SHP77 (cell line): ENCODE measurements at places on chromosomes 2 and 18.

DNA sequence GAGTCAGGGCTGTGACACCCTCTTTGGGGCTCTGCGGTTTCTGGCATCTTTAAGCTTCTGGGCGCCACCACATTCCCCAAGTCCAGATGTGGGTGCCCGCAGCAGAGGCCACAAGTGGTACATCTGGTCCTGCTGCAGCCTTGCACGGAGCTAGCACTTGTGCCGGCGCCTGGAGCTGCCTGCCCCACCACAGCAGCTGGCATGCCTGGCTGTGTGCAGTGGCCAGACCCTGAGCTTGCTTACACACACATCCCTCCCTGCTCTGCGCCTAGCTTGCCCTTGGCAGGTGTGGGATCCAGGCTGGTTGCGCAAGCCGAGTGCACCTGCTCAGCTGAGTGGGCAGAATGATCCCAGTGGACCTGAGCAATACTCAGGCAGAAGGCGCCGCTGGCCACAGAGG, 27.3 kb downstream of the SLC4A10 start:
- DNase-seq: peak; percentile 81

- DNase-seq: no peak
These were observed 3.5 kb upstream of the PARD6G start for GRCh38 chr18:80250740-80251364.

DNA sequence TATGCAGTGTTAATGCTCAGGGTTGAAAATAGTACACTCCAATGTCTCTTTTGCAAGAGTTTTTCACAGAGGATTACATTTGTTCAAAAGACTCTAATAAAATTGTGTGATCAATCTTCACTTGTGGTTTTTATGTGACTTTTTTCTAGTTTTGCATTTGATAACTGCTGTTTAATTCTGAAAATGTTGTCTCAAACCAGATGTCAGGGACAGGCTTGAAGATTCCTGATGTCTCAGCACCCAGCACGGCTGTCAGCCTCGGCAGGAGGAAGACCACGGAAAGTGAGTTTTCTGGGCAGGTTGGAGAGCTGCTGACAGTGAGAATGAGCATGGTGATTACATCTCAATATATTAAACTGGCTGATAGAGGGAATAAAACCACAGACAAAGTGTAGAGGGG, 9.1 kb downstream of the SOX11 start:
- DNase-seq: no peak

- no peak for DNase-seq
These were observed 43.0 kb downstream of the CCDC148 start for GRCh38 chr2:158413581-158413980.

- DNase-seq: no peak
These were observed 30.0 kb upstream of the IL18RAP start for GRCh38 chr2:102392942-102393341.

GRCh38 chr2:95392730-95393455, 9.6 kb upstream of the FAHD2A start:
- no peak for DNase-seq

- no peak for DNase-seq
These were observed 15.1 kb upstream of the PKDCC start for GRCh38 chr2:42032745-42033144.

DNA sequence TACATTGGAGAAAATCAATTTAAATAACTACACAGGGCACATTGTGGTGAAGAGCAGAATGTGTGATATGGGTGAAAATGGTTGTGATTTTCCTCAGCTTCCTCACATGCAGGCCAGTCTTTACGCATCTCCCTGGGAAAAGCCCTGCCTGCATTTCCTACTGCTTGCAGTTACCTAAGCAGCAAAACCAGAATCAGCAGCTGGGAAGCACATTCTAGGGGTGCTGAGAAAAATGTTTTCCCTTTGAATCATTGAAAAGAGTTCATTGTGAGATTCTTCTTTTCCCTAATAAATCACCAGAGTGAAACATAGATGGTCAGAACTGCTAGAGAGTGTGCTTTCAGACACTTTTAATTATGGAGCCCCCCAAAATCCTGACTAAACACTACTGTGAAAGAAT, 656.0 kb downstream of the TDRD15 start:
- no peak for DNase-seq

GRCh38 chr2:14235667-14236066, 396.9 kb upstream of the LRATD1 start:
- no peak for DNase-seq

DNA sequence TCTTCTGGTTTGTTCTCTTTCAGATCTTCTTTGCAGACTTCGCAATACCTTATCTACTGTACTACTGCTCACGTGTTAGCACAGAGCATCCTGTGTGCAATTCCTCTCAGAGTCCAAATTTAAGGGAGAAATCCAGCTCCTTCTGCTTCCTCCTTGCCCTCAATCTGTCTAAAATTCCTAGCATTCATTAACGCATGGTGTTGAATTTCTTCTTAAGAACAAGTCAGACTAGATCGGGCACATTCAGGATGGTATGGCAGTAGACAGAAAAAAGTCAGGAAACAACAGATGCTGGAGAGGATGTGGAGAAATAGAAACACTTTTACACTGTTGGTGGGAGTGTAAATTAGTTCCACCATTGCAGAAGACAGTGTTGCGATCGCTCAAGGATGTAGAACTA, 206.1 kb upstream of the CDH7 start:
- no peak for DNase-seq

GRCh38 chr2:105249181-105249580, 7.6 kb downstream of the GPR45 start:
- no peak for DNase-seq

- DNase-seq: peak; percentile 75
These were observed 5.1 kb upstream of the STEAP3 start for GRCh38 chr2:119218478-119219064.

DNA sequence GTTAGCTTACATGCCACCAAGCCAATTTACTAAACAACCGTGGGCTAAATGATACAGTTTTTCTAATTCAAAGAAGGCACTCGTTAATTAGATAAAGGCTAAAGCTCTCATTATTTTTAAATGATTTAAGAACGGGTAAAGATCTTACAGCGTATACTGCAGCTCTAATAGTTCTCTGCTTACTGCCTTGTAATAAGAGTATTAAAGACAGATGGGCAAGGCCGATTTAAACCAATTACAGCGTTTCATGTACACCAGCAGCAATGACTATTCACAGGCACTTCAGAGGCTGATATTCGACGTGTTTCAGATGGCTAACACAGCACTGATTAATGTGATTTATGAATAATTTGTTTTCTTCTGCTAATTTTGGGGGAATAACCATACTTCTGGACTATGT, 259.3 kb downstream of the ZNF407 start:
- no peak for DNase-seq

GRCh38 chr2:226771067-226771466, 28.6 kb downstream of the IRS1 start:
- no peak for DNase-seq

GRCh38 chr2:11872948-11873269, 126.5 kb downstream of the LPIN1 start:
- DNase-seq: peak; percentile 44

- DNase-seq: no peak
These were observed 4.1 kb downstream of the GALNT1 start for GRCh38 chr18:35585608-35586007.

DNA sequence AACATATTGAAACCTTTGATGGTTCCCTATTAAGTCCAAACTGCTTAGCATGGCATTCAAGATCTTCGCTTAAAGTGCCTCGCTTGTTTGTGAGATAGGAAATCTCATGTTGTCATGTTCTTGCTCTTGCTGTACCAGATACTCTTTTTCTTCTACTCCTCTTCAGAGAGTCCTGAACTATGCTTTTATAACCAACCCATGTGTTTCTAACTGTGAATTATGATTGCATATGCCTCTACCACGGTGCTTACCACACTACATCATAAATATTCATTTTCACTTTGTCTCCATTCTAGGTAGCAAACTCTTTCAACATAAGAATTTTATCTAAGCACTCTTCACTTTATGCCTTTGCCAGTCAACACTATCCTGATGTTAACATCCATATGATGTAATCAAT, 23.6 kb downstream of the STAT4 start:
- DNase-seq: no peak

- DNase-seq: no peak
These were observed 245.0 kb upstream of the RND3 start for GRCh38 chr2:150732491-150732890.

DNA sequence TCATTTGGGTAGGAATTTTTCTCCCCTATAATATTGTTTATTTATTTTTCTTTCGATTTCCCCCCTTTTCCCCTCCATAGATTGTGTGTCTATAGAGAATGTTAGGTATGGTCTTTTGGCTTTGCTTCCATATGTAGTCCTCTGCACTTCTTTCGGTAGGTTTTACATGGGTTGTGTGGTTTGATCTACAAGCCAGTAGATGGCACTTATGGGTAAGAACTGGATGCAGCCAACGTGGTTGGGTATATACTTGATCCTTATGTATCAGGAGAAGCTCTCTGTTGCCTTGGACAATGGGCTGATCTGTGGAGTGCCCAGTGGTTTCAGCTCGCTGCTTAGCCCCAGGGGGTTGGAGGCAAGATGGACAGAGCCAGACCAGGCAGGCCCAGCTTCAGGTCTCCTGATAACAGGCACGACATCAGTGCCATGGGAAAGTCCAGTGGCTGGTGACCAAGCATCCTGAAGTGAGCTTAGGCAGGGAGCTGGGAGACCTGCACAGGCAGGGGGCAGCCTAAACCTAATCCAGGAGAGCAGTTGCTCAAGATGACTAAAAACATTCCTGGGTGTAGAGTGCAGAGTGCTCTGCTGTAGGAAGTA, 488.3 kb downstream of the CCDC85A start:
- DNase-seq: no peak

GRCh38 chr2:40321822-40322221, 130.1 kb downstream of the SLC8A1 start:
- no peak for DNase-seq

- DNase-seq: no peak
These were observed 40.9 kb upstream of the KCNG2 start for GRCh38 chr18:79756826-79757225.

DNA sequence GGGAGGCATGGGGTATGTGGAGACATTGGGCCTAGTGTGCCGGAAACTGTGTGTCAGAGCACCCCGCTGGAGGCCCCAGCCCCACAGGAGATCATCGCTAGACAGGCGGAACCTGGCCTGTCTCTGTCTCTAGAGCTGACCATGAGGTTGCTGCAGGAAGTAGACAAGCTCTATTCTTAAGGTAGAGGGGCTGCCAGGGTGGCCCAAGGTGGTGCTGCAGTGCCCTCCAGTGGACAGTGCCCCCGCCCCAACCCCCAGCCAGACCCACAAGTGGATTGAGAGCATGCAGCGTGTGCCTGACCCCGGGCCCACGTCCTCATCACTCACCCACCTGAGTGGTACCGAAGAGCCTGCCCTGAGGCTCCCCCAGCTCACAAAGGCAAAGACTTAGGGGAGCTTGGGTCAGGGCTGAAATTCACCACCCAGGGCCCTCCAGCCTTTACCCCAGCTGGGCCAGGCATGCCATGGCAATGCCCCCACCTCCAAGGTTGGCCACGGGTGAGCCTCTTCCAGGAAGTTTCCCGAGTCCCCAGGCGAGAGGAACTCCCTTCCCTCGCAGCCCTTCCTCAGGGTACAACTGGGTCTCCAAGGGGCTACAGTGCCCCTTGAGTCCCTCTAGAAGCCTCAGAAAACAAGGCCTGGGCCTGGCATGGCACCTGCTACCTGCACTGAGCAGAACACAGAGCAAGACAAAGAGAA, 155.0 kb downstream of the TTC32 start:
- DNase-seq: no peak

GRCh38 chr2:71006955-71007799, 12.5 kb upstream of the TEX261 start:
- no peak for DNase-seq

DNA sequence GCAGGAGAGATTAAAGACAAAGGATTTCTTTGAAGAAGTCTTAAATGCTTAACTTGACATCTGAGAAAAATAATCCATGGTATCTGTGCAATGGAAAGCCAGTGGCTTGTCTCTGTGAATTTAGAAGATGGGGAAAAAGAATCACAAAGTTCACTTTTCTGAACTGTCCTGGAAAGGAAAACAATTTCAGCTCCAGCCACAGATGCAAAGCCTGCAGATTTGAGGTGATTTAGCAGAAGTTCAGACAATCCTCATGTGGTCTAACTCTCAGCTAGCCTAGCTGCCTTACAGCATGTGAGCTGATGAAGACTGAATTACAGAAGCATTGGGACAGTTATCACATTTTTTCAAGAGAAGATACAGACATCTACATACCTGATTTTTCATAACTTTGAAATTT, 126.7 kb upstream of the ITGB6 start:
- no peak for DNase-seq

DNA sequence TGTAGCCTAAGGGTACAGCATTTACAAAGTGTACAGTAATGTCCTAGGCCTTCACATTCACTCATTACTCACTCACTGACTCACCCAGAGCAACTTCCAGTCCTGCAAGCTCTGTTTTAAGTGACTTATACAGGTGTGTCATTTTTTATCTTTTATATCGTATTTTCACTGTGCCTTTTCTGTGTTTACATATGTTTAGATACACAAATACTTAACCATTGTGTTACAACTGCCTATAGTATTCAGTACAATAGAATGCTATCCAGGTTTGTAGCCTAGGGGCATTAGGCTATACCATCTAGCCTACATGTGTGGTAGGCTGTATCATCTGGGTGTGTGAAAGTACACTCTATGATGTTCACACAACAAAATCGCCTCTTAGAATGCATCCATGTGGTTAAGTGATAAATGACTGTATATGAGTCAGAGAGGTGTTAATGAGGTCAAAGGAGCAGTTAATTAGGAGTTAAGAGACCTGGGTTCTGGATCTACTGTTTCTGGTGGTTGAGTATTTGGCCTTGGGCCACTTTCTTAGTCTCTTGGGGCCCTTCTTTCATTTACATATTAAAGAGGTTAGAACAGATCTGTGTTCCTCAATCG, 149.1 kb downstream of the GREB1L start:
- DNase-seq: no peak

DNA sequence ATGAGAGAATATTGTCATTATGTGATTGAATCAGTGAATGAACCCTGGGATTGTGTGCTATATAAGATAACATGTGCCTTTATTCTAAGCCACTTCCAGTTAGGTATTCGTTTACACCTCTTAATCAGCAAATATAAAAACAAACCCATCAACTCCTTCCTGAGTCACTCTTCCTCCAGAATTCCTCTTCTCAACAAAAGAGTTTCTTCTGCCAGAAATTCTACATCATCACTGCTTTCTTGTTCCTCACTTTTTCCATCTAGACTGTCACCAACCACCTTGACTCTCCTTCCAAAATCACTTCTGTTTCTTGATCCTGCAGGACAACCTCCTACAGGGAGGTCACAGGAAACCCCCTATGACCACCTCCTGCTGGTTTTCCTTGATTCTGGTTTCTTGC, 261.4 kb downstream of the CYP26B1 start:
- no peak for DNase-seq

- DNase-seq: peak; percentile 5
These were observed 259.7 kb downstream of the LPIN1 start for GRCh38 chr2:12005886-12006681.

- DNase-seq: no peak
These were observed 328.1 kb downstream of the MYCN start for GRCh38 chr2:16268301-16269000.

DNA sequence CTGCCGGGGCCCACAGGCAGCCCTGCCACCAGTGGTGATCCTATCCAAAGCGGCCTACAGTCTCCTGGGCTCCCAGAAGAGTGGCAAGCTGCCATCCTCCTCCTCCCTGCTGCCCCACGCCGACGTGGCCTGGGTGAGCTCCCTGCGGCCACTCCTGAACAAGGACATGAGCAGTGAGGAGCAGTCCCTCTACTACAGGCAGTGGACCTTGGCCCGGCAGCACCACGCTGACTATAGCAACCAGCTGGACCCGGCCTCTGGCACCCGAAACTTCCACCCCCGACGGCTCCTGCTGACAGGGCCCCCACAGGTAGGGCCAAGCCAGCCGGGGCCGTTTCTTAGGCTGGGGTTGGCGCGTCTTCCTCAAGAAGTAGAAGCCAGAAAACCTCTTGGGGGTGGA, 100.5 kb downstream of the ESCO1 start:
- no peak for DNase-seq
